Right ventricle myocardium inferior (tissue), 1 donor: ENCODE measurements at places on chromosomes 1 and 21.

- DNase-seq, result peak; percentile 61
Measured at GRCh38 chr1:177170756-177171535, at the start of gene BRINP2. Gene BRINP2, plus strand, starts transcription at chr1:177170958. Its CDS starts 58,919 bp downstream, at chr1:177229877.

DNA sequence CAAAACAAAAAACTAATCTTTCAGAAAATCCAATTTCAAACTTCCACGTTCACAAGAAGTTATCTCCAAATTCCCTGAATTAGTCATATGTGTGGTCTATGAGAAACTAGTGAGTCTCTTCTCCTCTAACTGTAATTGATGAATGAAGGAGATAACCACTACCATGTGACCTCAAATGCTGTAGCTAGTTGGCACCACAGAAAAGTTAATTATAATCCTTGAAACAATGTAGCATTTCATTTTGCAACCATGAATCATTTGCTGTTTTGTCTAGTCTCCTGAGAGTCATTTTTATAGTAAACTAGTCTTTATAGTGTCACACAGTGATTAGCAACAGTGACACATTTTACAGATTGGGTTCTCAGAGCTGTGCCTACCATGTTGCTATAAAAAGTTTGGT is 287.5 kb downstream of the LRRIQ3 start:
- no peak for DNase-seq

- DNase-seq, result no peak
Measured at GRCh38 chr1:66351913-66352312, 182.0 kb upstream of the SGIP1 start.

DNA sequence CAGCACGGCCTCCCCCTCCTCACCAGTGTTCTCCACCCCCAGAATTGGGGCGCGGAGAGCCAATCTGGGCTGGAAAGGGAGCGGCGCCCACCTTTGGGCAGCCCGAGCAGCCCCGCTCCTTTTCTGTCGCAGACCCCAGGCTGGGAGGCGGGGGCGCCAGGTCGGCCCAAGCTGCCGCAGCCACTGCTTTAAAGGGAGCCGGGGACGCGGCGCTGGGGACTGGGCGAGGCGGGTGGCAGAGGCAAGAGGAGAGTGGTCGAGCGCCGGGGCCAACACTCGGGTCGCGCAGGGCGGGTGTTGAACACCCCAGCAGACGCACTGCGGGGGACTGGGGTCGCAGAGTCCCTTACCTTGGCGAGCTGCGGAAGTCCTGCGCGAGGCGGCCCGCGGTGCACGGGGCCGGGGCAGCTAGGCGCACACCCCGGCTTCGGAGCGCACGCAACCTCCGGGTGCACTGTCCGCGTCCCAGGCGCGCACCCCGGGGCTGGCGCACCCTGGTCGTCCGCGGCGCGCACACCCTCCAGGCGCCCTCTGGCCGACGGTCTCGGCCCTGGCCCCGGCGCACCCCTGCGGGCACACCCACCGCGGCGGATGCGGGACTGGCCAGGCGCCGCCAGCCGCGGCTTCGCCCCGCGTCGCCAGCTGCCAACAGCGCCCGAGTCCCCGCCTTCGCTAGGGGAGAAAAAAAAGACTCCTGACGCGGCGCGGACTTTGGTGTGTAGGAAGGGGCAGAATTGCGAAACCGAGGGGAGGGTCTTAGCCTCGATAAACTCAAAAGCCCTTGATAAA is at the start of gene KANK4:
Gene KANK4, minus strand, starts transcription at position 679 of the 789 bp plus-strand sequence. CDS start 37,870 bp downstream, outside the sequence.
- DNase-seq, result no peak

- no peak for DNase-seq
Measured at GRCh38 chr21:34707876-34708325, 39.1 kb downstream of the CLIC6 start.

DNA sequence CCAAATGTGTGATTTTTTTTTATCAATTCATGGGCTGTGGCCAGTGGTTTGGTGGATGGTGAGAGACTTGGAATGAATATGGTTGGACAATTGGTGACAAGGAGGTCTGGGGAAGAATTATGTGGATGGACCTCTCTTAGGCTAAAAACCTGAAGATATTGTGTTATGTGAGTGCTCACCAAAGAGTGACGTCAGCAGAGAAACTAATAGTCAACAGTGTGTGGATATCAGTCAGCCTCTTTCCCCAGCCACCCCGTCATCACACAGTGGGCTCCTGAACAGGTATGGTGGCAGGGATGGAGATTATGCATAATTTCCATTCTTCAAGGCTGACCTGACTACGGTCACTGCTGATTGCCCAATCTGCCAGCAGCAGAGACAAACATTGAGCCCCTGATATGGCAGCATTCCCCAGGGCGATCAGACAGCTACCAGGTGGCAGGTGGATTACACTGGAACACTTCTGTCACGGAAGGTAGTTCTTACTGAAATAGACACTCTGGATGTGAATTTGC is 9.2 kb upstream of the OR2G2 start:
- no peak for DNase-seq

- no peak for DNase-seq
Measured at GRCh38 chr1:114485286-114485685, 25.7 kb downstream of the TRIM33 start.

GRCh38 chr21:45990049-45990711 is 8.6 kb downstream of the COL6A1 start:
- DNase-seq, result no peak

- no peak for DNase-seq
Measured at GRCh38 chr21:41643246-41643966, 123.4 kb downstream of the RIPK4 start.
